ENCODE measurements at places on chromosomes 7 and 10. TPM values are rescaled to one million over a fixed set of nuclear protein-coding genes. Genes with fewer than 3 reads are reported as not detected.

PLAC9 gene
- not detected for total RNA-seq

GRCh38 chr7:91330866-91331265, 66.6 kb downstream of the FZD1 start:
- no peak for DNase-seq

- DNase-seq, result no peak
Observed at GRCh38 chr7:117505238-117505637, 25.4 kb downstream of the CFTR start.

HOXA2 gene
- total RNA-seq, result 1.7 TPM

MMP21 gene
- total RNA-seq, result 0.05 TPM

GIMAP8 gene
- total RNA-seq, result not detected

- DNase-seq, result no peak
Observed at GRCh38 chr7:156746891-156747290, 106.3 kb downstream of the RNF32 start.

GRCh38 chr7:92546856-92547497, 18.4 kb downstream of the RBM48 start:
- DNase-seq, result no peak
